ELR (cell line): ENCODE measurements at places on chromosomes 6 and 20.

- no peak for DNase-seq
Measured at GRCh38 chr6:89596056-89596455, 42.5 kb downstream of the LYRM2 start.

- no peak for DNase-seq
Measured at GRCh38 chr6:74741646-74742045, 464.2 kb downstream of the COL12A1 start.

DNA sequence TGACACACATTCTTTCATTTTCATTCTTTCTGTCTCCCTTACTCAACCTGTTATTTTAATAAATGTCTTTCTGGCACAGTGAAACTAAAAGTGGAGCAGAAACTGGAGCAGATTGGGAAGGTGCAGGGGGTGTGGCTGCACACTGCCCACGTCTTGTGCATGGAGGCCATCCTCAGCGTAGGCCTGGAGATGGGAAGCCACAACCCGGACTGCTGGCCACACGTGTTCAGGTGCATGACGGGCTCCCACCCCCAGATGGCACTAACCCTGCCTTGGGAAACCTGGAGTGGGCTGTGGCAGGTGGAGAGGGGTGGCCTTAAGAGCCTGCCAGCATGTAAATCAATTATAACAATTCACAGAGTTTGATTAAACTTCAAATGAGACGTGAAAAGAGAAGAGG, 71.4 kb upstream of the PBOV1 start:
- DNase-seq: peak; percentile 14

DNA sequence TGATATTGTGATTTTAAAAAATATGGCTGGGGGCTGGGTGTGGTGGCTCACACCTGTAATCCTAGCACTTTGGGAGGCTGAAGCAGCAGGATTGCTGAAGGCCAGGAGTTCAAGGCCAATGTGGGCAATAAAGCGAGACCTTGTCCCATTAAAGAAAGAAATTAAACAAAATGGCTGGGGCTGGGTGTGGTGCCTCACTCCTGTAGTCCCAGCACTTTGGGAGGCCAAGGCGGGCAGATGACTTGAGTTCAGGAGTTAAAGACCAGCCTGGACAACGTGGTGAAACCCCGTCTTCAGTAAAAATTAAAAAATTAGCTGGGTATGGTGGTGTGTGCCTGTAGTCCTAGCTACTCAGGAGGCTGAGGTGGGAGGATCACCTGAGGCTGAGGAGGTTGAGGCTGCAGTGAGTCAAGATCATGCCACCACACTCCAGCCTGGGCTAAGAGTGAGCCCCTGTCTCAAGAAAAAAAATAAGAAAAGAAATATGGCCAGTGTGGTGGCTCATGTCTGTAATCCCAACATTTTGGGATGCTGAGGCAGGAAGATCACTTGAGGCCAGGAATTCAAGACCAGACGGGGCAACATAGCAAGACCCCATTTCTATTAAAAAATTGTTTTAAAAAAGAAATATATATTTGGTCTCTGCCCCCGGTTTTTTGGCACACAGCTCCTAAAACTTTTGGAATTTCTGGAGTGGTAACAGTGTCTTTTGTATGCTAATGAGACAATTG, 39.8 kb downstream of the SLC17A5 start:
- no peak for DNase-seq

DNA sequence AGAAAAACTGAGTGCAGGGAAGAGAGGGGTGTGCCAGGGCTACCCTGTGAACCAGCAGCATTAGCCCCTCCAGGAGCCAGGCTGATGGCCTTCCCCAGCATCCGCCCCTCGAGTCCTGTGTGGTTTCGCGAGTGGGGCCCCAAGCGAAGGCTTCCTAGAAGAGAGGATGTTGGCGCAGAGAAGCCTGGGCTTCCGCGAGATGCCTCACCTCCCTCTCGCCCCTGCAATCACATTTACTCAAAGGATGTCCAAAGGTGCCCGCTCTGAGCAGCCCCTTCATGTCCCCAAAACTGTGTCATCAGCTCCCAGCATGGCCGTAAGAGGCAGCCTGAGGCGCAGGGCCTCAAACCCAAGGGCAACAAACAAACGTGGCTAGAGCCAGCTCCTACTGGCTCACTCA, 111.7 kb downstream of the PREX1 start:
- no peak for DNase-seq

DNA sequence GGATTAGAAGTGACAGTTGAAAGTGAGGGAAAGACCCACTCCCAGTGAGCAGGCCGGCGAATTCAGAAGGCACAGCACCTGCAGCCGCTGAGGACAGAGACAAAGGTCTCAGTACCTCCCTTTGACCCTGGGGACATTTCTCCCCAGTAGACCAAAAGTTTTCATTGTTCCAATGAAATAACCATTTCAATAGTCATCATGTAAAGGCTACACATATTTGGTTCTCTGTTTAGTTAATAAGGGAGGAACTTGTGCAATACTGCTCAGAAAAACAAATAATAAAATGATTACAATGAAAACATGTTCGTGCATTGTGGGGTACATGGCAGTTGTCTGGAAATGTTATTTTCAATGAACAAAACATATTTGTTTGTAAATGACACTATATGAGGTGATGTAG, 52.5 kb downstream of the EDN1 start:
- DNase-seq: no peak

DNA sequence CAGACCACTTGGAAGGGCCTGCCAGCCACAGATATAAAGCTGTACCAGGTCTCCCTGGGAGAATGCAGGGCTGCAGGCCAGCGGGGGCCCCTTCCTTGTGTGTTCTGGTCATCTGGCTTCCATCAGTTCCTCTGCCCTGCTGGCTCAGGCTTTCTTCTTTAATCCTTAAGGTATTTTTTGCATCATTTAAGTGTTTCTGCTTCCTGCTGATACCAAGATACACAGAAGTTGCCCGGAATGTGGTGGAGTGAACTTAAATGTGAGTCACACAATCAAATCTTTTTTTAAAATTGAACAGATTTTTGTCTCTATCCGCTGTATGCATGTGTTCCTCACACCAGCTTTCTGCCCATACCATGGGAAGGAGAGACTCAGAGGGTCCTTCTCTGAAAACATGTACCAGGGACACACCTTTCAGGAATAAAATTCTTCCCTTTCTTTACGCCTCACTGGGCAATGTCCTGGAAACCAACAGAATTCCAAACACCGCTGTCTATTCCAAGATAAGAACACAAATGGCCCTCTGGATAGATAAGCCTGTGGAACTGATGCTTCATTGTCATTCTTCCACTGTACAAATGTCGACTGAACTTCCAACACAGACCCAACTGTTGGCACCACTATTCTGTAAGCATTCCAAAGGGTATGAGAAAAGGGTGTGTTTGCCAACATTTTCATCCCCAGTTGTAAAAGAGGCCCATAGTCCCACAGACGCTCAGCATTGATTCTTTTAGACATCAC, 206.2 kb upstream of the MYLIP start:
- DNase-seq: no peak

DNA sequence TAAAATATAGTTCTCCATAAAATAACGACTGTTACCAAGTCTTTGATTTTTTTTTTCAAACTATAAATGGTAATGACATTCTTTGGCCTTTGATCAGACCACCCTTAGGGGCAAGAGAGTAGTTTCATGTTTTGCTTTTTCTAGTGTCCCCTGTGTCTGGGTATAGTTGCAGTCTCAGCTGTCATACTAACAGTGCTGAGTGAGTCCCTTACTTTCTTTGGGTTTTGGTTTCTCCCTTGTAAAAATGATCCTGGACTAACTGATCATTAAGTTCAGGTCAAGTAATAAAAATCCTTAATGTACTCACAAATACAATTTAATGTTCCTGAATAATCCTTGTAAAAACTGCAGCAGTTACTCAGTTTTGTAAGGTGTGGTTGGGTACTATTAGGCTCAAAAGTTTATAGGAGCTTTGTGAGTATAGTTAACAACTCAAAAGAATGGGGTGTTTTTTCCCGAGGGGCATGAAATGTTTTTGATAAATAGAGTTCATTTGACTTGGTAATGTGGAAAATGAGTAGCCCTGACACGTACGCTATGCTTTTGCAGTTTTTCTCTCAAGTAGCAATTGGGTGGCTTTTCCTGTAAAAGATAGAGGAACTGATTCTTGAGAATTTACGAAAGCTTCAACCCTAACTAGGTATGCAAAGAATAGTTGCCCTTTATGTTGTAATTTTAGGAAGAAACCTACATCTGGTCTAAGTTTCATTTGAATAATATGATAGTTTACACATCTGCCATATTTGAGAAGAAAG, 6.2 kb downstream of the PTPN1 start:
- no peak for DNase-seq

GRCh38 chr6:75602246-75603105, 796 bp downstream of the SENP6 start:
- DNase-seq: peak; percentile 55

DNA sequence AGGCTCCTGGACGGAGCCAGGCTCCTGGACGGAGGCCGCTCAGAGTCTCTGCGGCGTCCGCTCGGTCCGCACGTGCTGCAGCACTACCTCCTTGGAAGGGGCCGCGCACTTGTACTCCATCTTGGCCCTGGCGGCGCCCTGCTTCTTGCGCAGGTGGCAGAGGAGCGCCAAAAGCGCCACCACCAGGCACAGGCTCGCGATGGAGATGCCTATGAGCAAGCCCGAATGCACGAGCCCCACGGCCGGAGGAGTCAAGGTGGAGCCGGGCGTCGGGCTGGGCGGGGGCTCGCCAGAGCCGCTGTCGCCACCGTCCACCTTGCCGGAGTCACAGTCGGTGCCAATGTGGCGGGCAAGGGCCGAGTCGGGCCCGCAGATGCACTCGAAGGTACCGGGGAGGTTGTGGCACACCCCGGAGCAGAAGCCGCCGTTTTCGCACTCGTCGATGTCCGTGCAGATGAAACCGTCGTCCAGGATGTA, 1.7 kb downstream of the THBD start:
- no peak for DNase-seq

DNA sequence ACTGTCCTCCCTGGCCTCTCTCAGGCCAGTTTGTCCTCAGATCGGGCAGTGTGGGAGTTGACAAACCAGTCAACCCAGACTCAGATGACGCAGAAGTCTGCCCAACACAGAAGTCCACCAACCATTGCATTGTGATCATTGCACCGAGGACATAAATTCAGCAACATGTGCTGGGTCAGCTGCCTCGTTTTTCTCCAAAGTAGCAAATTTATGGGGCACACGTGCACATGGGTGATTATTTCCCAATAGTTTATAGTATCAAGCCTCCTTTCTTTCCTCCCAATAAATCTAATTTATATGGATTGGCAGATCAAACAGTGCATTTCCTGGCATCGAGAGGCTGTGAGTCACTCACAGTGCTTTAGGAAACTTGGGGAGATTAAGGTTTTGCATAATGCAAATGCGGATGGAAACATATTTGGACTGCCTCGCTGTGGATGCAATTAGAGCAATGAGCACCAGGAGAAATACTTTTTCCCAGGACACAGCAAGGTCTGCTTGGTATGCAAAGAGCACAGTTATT, 413.7 kb upstream of the SULF2 start:
- no peak for DNase-seq

DNA sequence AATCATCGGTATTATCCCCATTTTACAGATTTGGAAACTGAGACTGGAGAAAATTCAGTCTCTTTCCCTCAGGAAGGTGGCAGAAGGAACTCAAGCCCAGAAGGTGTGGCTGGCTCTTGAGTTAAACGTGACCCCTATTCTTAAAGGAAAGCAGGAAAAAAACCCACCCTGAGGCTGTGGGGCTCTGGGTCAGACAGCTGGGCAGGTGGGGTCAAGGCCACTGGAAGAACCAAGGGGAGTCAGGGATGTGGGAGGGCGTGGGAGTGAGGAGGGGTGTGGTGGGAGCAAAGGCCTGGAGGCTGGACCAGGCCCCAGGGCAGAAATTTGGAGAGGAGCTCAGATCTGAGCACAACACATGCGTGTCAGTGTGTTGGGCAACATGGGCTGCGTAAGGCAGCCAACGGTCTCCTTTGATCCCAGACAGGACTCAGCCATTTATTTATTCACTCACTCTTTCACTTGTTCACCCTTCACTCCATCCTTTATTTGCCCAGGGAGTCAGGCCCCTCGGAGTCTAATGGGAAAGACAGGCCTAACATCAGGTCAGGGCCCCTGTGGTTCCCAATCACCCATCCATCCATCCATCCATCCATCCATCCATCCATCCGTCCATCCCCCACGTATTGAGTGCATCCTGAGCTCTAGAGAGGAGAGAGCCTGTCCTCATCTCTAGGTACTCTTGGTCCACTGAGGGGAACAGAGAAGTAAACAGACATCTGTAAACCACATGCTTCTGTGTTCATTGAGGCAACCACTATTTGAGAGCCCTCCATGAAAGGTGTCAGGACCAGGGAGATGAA, 165.0 kb downstream of the VEGFA start:
- no peak for DNase-seq

GRCh38 chr6:113558966-113559365, 298.2 kb upstream of the MARCKS start:
- DNase-seq: peak; percentile 67

- no peak for DNase-seq
Measured at GRCh38 chr6:46760925-46761324, 14.2 kb downstream of the ANKRD66 start.

GRCh38 chr6:33712914-33713313, 1.4 kb upstream of the UQCC2 start:
- DNase-seq: no peak

- no peak for DNase-seq
Measured at GRCh38 chr6:158627168-158627939, 17.2 kb downstream of the DYNLT1 start.

GRCh38 chr6:116475141-116475540, 14.0 kb downstream of the CALHM6 start:
- no peak for DNase-seq

DNA sequence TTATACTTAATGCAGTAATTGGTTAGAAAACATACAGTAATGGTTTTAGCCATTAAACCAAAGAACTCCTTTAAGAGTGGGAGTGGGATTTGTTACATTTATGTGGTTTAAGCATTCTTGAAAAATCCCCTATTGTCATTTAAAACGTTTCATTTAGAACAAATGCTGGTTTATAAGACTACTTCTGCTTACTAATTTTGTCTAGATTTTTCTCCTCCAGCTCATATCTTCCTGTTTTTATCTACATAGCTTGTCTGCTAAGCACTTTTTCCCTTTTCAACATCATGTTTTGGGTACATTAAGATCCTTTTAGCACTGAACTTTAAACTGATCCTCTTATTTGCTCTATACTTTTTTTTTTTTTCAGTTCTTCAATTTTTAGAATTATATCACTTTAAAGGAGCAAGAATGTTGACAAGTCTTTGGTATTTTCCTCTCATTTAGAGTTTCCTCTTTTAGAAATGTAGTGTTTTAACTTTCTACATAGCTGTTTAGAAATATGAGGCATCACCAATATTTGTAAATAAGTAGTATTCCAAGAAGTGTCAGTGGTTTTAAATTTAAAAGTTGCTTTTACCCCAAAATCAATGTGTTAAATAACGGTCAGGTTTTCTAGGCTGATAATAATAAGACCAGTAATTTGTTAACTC, 80.9 kb downstream of the SESN1 start:
- no peak for DNase-seq

DNA sequence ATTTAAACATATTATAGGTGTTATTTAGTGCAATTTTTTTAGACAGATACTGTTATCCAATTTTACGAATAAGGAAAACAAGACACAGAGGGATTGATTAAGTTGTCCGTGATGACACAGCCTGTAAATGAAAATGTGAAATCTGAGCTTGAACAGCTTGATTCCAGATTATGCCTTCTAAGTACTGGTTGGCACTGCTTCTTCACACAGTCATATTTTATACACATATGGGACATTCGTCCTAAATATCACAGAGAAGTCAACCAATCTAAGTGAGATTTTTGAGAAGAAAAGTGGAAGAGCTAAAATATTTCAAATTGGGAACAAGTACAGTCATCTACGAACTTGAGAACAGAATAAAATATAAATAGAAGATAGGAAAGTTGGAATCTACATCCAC, 756.3 kb downstream of the BCKDHB start:
- no peak for DNase-seq

- no peak for DNase-seq
Measured at GRCh38 chr6:25931411-25931709, 869 bp upstream of the SLC17A2 start.

- no peak for DNase-seq
Measured at GRCh38 chr20:20677186-20677585, 35.3 kb downstream of the RALGAPA2 start.
